Activated naive CD4-positive, alpha-beta T cell treated with anti-CD3 and anti-CD28 coated beads, Interleukin-2, amount 50 U/mL, for 16 hours (primary cell): ENCODE measurements at places on chromosomes 3 and 15.

DNA sequence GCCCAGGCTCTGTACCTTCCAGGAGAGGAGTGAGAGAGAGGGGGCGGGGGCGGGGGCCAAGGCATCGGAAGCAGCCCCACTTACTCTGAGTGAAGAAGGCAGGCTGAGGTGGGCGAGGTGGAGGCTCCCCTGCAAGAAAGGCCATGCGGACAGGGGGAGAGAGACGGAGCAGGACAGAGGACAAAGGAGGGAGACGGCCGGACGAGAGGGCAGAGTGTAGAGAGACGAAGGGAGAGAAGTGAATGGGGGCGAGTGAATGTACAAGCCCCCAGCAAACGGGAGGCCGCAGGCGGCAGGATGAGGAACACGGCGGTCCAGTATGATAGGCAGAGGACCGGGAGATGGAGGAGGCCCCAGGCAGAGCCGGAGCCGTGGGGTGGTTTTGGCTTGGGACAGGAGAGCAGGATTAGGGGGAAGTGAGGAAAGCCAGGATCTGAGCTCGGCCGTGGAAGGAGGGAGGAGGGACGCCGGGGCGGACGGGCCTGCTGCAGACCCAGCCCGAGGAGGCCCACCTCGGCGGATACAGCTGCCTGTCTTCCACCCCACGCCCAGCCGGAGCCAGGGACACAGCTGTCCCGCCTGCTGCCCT is 38.8 kb downstream of the TNK2 start:
- DNase-seq, result no peak

DNA sequence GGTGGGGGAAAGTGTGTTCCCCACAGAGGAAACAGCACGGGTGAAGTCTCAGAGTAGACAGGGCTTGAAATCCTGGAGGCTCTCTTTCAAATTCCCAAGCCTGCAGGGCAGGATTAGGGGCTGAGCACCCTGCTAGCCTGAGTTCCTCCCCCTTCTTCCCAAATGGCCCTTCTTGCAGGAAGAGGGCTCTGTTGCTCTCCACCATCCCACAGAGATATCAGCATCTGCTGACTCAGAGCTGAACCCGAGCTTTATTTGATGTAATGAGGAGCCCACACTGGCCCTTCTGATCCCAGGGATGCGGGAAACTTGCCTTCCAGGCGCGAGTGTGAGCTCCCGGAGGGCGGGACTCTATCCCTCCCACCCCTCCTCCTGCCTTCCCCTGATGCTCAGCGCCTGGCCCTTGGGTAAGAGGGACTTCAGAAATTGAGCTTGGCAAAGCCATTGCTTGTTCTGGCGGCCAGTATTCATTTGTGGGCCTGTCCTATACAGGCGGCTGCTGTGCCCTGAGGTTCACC is 1.4 kb upstream of the STRA6 start:
- DNase-seq, result no peak

GRCh38 chr15:38682363-38682762 is 117.7 kb upstream of the RASGRP1 start:
- no peak for DNase-seq

DNA sequence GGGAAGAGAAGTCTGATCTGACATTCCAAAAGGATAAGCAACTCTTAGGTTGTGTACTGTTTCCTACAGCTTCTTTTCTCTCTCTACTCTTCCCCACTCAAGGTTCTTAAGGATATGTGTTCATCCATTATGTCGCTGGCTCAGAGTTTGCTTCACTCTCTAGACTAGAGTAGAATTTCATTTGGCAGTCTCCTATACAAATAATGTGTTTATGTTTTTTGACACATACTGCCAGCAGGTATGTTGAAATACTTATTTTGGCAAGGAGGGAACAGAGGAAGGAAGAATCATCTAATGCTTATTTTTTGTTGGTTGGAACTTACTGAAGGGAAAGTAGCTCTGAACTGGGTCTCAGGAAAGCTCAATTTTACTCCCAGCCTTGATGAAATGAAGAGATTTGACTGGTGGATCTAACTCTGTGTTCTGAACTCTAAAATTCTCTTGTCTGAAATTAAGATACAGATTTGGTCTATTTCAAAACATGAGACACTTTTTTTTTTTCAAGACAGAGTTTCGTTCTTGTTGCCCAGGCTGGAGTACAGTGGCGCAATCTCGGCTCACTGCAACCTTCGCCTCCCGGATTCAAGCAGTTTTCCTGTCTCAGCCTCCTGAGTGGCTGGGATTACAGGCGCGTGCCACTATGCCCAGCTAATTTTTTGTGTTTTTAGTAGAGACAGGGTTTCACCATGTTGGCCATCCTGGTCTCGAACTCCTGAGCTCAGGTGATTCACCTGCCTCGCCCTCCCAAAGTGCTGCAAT is 7.6 kb upstream of the EMC3 start:
- DNase-seq, result no peak
